ENCODE measurements at places on chromosomes 12 and 14.

DNA sequence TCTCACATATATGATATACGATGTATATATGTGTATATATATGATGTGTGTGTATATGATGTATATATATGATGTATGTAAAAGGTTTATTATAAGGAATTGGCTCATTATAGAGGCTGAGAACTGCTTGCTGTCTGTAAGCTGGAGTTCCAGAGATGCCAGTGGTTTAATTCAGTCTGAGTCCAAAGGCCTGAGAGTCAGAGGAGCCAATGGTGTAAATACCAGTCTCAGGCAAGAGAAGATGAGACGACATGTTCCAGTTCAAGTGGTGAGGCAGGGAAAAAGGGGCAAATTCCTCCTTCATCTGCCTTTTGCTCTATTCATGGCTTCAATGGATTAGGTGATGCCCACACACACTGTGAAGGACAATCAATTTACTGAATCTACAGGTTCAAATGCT lies 17.1 kb upstream of the STYK1 start:
- no peak for DNase-seq

DNA sequence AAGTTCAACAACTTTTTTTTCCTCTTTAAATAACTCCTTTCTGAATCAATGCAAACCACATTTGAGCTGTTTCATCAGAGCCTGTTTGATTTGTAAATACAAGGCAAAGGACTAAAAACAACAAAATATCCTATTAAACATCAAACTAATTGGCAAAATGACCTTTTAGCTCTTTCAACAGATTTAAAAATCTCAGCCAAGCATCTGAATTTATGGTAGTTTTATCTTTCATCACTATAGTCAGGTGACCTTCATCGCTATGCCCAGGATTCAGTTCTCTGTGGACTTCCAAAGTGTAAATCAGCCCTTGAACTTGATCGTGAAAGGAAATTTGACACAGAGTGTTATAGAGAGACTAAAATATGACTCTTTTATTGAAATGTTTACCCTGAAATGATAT lies 1554.5 kb upstream of the FLRT2 start:
- DNase-seq, result no peak

GRCh38 chr12:14695715-14696141 lies 671 bp downstream of the GUCY2C start:
- no peak for DNase-seq

- DNase-seq, result no peak
Measured at GRCh38 chr12:18653465-18653864, 84.3 kb downstream of the PLCZ1 start.

- no peak for DNase-seq
Measured at GRCh38 chr14:45065956-45066355, 18.0 kb upstream of the PRPF39 start.

DNA sequence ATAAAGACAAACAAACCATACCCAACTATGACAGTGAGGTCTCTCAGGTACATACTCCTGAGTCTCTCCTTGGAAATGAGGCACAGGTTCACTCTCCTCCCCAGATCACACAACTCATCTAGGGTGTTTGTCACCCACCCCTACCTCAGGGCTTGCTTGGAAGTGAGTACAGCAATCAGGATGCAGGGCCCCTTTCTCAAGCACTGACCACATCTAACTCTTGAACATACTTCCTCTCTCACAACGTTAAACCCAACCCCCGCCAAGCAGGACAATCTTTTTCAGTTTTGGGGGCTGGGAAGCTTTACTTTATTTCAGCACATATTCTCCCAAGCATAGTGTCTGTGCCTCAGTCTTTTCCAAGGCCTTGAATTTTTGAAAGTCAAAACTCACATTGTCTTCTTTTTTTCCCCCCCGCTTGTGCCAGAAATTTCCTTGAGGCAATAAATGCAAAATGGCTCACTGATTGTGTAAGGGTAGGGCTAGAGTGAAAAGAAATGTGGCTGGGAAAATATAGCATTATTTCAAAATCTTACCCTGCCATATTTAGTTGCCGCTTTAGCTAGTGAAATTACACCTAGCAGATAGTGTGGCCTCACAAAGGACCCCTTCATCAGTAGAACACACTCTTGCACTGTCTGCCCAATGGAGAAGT lies 2.4 kb upstream of the GPR65 start:
- no peak for DNase-seq

GRCh38 chr14:101875727-101876554 lies 88.4 kb upstream of the DYNC1H1 start:
- no peak for DNase-seq

DNA sequence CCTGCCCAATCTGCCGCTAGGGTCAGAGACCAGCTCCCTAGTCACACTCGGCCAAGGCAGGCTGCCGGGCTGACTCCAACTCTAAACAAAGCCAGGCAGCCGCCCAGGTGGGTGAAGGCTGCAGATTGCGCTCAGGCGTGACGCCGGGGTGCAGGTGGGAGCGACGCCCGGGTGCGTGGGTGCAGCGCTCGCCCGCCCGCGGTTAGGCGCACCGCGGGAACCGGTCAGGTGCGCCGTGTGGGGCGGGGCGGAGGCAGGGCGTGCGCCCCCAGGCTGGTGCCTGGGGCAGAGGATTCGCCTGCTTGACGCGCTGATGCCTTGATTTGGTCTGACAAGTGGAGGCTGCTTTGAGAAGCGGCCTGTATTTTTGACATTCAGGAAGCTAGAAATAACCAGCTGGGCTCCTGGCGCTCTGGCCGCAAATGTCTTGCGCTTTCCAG lies 126.7 kb upstream of the HIF1A start:
- no peak for DNase-seq

DNA sequence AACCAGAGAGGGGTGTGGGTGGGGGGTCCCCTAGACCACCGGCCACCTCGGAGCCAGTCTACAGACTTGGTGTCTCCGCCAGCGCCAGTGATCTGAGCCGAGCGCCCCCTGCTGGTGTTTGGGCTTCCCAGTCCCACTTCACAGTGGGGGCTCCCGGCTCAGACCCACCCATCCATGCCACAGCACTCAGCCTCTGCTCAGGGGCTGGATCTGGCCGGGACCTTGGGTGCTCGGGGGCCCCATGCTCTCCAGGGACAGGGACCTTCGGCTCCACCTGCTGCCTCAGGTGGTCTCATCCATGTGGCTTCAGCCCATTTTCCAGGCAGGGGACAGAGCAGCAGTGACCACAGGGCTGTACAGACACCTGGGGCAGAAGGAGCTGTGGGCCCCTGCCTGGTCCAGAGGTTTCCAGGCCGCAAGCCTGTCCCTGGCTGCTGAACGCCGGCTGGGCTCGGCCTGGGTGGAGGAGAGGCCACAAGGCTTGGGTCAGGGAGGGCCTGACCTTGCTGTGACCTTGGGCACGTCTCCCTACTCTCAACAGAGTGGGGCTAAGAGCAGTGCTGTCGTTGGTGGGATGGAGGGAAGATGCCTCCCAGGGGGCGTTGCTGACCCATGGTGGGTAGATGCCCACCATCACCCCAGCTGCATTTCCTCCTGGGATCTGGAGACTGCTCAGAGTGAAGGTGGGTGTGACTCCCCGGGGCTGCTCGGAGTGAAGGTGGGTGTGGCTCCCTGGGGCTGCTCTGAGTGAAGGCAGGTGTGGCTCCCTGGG lies 86.3 kb downstream of the KIF26A start:
- DNase-seq, result no peak

GRCh38 chr12:40534828-40535227 lies 157.4 kb upstream of the CNTN1 start:
- no peak for DNase-seq

DNA sequence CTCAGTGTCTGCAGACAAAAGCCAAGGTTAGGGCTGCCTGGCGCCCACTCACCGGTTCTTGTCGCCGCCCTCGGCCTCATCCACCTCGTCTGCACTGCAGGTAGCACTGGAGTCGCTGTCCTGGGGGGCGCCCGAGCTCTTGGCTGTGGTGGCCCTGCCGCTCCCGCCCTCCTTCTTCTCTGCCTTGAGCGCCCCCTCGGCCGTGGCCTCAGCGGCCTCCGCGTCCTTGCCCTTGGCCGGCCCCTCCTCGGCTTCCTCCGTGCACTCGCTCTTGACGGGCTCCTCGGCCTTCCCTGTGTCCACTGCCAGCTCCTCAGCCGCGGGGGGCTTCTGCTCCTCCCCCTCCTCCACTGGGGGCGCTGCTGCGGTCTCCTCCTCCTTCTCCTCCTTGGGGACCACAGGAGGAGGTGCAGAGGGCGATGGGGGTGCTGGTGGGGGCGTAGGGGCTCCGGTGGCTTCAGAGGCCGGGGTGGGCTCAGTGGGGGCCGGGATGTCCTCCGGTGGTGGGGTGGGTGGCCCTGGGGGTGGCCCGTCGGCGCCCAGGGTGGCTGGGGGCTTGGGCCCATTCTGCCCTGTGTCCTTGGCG lies 77.2 kb downstream of the RFLNA start:
- no peak for DNase-seq

DNA sequence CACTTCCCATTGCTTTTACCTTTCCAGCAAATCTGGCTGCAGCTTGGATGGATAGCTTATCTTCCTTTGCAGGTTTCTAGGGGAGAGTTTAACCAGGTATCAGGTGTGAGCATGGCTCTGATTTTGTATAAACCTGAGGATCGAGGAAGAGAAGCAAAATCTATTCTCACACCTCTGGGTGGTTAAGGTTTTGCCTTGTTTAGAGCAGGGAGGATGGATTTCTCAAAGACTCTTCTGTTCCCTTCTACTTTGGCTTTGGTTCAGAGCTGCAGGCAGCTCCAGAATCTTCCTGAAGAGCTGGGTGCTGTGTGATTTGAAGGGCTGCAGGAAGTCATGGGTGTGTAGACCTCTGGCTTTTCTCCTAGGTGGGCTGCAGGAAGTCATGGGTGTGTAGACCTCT lies 1.7 kb downstream of the JDP2 start:
- DNase-seq, result no peak

GRCh38 chr12:89453121-89453978 lies 71.2 kb downstream of the GALNT4 start:
- no peak for DNase-seq

GRCh38 chr14:60116181-60116580 lies 24.5 kb downstream of the PCNX4 start:
- DNase-seq, result no peak

GRCh38 chr12:71605039-71605438 lies 58.6 kb downstream of the ZFC3H1 start:
- no peak for DNase-seq

DNA sequence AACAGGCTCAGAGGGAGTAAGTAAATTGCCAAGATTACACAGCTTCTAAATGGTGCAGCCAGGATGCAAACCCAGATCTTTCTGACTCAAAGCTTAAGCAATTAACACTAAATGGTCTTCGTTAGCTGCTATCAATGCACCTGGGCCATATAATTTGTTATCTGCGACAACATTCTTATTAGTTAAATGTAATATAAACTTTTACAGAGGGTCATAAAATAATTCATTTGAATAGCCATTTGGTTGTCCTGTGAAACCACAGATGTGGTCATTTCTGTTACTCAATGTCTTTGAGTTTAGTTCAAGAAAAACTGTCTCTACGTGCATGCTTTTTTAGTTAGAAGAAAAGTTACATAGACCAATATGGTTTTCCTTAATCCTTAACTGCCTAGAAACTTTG lies 22.1 kb upstream of the NAP1L1 start:
- DNase-seq, result no peak

DNA sequence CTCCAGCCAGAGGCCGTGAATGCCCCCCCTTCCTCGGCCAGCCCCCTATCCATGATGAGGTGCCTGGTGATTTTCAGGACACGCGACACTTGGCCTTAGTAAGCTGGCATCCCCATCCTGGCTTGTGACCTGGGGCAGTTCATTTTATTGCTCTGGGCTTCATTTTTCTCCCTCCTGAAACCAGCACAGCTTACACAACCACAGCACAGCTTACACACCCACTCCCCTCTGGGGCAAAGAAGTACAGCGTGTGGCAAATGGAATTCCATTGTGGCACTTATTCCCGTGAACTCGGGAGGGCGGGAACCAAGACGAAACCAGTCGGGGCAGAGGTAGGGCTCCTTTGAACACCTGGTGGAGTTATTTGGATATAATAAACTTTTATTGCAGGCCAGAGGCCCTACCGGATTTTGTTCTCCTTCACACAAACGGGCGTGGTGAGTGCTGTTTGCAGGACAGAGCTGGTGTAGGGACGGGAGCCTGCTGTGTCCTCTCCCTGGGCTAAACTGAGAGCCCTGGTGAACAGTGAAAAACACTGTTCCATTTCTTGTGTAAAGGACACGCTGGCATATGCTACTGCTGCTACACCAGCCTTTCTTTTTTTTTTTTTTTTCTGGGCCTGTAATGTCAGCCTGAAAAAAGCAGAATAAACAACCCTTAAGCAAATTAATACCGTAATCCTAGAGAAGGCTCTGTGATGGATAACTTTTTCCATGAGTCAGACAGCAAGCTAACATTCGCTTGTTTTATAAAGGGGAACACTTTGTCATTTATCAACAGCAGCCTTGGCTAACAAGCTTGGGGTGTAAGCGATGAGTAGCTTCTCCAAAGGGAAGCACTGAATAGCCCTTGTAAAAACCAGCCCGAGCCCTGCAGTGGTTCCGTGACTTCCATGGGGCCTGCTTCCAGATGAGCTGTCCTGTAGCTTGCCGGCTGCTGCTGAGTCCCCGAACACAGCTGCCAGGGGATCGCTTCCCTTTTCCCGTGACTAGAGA lies 29.3 kb downstream of the CD9 start:
- peak; percentile 74 for DNase-seq

DNA sequence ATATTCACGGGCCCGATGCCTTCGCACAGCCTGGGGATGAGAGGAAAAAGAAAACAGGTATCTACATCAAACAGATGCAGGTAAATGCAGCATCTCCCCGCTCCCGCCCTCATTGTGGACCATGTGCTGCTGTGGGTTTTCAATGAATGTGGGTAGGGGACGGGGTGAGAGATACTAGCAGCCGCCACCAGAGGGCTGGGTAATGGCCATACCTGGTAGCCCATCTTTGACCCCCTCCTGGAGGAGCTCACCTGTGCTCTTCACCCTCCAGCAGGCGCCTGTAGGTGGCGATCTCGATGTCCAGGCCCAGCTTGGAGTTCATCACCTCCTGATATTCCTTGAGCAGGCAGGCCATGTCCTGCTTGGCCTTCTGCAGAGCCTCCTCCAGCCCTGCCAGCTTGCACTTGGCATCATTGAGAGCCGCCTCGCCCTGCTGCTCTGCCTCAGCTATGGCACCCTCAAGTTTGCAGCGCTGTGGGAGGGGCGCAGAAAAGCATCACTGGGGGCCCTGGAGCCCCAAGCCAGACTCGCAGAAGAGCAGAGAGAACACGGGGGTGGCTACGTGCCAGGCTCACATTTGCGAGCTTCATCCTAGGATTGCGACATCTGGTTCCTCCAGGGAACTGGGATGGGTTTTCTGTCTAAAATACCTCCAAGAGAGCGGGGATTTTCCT lies 10.2 kb downstream of the KRT82 start:
- DNase-seq, result no peak

DNA sequence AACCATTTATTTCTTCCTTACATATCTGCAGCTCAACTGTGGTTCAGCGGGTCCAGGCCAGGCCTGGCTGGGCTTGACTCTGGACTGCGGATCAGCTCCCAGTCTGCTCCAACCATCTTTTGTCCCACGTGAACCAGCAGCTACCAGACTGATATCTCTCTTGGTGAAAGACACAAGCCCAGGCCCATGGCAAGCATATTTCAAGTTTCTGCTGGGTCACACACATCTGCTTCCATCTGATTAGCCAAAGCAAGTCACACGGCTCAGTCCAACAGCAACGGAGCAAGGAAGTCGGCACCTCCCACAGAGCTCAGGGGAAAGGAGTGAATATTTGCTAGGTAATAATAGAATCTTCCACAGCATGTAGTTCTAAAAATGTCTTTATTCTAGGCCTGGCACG lies 24.7 kb upstream of the MARK3 start:
- no peak for DNase-seq

GRCh38 chr12:44286821-44287505 lies 451.1 kb downstream of the TMEM117 start:
- DNase-seq, result no peak

- no peak for DNase-seq
Measured at GRCh38 chr12:3326156-3326849, 164.7 kb upstream of the PRMT8 start.

GRCh38 chr14:55381561-55381960 lies 30.1 kb downstream of the ATG14 start:
- no peak for DNase-seq

Measured in amniotic stem cell (primary cell).